ENCODE measurements at places on chromosomes 3 and 15.

- no peak for DNase-seq
Measured at GRCh38 chr3:158531334-158531733, 39.7 kb upstream of the MLF1 start.

- DNase-seq: no peak
Measured at GRCh38 chr15:29089731-29090616, 179.6 kb downstream of the NSMCE3 start.

DNA sequence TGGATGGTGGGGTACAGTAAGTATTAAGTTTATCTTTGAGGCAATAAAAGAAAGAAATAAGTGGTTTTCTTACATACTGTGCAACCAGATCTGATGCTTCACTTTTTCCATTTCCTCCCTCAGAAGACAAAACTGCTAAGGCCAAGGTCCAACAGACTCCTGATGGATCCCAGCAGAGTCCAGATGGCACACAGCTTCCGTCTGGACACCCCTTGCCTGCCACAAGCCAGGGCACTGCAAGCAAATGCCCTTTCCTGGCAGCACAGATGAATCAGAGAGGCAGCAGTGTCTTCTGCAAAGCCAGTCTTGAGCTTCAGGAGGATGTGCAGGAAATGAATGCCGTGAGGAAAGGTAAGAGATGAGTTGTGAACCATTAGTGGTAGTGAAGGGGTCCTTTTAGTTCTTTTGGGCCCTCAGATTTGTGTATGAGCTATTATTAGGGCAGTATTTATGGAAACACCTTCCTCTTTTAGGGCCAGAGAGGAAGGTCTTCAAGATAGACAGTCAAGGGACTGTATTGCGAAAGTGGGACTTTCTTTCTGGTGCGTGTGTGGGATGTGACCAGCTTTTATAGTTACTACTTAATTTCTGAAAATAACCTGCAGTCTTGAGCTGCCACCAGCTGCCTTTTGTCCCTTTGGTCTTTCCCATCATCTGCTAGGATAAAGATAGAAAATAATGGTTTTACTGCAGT lies 4.6 kb downstream of the ALAS1 start:
- no peak for DNase-seq

GRCh38 chr15:92316586-92317295 lies 76.9 kb upstream of the ST8SIA2 start:
- no peak for DNase-seq

- no peak for DNase-seq
Measured at GRCh38 chr3:99396651-99397275, 241.6 kb upstream of the COL8A1 start.

- DNase-seq: no peak
Measured at GRCh38 chr3:184440151-184440550, 60.3 kb downstream of the CHRD start.

All from foreskin melanocyte (primary cell).